ENCODE measurements at places on chromosomes 7 and 10.

DNA sequence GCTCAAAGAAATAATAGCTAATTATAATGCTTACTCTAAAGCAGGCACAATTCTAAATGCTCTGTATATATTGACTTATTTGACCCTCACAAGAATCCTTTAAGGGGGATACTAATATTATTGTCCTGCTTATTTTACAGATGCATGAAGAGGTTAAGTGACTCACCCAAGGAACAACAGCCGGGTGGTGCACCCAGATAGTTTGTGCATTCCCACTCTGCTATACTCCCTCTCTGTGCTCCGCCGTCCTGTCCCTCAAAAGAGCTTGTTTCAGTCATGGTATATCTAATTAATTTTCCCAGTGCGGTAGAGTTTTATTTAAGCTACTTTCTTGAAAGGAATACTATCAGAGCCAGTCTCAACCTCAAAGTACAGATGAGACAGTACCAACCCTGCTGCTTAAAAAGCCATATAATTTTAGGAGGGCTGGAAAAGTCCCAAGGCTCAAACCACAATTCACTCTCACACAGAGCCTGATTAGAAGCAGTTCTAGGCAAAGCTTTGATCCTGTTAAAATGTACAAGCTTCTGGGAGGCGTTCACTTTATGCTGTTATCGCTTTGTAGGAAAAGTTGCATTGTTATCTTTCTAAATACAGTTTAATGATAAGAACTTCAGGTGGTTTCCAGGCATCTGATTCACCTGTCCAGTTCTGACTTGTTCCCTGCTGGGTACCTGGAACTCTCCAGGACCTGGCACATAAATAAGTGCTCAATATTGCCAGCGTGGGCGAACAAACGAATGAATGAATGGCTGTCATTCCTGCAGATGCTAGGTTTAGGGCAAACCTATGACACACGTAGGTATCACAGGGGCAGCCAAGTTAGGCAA is 261.5 kb upstream of the KLF14 start:
- DNase-seq = no peak

GRCh38 chr10:102523250-102524029 is 19.7 kb downstream of the SUFU start:
- no peak for DNase-seq

GRCh38 chr7:22220941-22221340 is 136.0 kb downstream of the RAPGEF5 start:
- no peak for DNase-seq

DNA sequence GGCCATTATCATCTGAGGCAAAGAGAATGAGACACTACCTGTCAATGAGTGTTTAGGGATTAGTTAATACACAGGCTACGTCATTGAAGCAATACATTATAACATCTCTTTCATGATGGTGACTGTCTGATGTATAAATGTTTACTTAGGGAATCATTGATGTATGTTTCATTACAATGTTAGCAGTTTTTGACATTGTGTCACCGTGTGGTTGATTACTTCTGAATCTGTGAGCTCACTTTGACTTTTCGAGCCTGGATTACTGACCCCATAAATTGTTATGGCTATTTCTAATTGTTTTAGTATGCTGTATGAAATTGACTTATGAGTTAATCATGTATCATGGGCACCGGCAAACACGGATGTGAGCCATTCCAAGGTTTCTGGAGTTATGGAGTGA is 494.0 kb downstream of the MAGI2 start:
- DNase-seq = no peak

DNA sequence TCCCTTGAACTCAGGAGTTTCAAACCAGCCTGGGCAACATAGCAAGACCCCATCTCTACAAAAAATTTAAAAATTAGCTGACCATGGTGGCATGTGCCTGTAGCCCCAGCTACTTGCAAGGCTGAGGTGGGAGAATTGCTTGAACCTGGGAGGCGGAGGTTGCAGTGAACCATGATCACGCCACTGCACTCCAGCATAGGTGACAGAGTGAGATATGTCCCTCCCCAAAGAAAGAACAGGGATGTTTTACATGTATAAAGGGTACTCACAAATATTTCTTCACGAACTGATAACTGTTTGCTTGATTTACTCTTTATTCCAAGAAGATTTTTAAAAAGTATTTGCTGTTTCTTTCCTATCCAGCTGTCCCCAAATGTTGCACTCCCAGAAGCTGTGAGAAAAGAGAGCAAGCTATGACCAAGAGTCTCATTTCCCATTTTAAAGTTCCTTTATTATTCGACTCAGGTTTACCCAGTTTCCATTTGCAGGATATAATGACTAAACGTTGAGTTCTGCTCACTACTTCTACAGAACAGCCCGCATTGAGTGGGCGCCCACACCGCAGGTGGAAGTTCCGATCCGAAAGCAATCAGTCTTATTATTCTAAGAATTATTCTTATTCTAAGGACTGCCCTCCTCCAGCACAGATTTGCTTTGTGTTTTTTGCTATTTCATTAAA is 90.7 kb downstream of the APBB1IP start:
- DNase-seq = no peak

- DNase-seq = no peak
Measured at GRCh38 chr10:71478173-71478572, 81.5 kb downstream of the CDH23 start.

GRCh38 chr10:5047912-5048628 is 44.4 kb upstream of the AKR1C2 start:
- DNase-seq = no peak

DNA sequence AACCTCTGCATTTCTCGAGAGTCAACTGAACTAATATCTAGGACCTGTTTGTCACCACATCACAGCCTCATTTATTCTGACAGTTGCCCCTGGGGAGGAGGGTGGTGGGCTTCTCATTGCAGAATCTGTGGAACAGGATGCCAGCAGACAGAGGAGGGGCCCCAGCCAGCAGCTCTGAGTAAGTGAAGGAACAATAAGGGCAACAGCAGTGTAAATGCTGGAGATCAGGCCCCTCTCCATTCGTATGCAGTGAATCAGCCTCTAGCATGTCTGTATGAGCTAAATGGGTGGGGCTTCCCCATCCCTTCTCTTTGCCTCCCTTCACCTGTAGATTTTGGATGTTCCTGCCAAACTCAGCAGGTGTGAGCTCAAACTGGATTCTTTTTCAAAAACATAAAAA is 7.7 kb upstream of the CPVL start:
- DNase-seq = no peak

- DNase-seq = no peak
Measured at GRCh38 chr10:78736926-78737630, 331.7 kb upstream of the ZMIZ1 start.

DNA sequence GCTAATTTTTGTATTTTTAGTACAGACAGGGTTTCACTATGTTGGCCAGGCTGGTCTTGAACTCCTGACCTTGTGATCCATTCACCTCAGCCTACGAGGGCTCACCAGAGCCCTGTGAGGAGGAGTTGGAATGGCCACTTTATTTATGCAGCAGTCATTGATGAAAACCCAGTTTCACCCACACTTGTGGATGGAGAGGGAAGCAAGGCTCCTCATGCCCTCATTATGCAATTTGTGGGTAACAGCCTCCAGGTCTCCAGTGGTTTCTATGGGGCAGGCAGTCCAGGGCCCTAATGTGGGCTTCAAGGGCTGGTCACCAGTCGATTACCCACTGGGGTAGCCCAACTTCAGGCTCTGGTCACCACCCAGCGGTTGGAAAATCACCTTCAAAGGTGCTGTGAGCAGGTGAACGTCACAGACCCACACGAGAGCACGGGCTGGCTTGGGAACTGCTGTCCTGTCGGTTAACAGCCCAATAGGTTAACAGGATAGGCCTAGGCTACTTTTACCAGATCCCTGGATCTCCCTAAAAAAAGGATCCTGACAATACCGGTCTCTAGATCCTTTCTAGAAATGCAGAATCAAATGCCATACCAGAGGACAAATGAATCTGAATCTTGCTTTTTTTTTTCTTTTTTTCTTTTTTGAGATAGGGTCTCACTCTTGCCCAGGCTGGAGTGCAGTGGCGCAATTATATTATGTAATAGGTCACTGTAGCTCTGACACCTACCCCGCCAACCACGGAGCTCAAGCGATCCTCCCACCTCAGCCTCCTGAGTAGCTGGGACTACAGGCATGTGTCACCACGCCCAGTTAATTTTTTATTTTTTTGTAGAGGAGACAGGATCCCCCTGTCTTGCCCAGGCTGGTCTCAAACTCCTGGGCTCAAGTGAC is 97.8 kb downstream of the SLC37A3 start:
- DNase-seq = no peak

DNA sequence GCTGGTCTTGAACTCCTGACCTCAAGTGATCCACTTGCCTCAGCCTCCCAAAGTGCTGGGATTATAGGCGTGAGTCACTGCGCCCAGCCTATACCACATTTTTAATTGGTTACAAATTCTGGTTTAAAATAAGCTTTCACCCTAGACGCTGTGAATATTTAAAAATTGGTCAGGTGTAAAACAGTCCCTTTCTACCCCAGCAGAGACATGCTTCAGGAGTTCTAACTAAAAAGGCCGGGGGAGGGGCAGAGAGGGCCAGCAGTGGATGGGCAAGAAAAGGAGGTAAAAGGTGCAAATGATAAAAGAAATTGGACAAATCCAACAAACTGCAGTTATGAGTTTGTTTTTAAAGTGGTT is 70.0 kb downstream of the WAPL start:
- DNase-seq = no peak

DNA sequence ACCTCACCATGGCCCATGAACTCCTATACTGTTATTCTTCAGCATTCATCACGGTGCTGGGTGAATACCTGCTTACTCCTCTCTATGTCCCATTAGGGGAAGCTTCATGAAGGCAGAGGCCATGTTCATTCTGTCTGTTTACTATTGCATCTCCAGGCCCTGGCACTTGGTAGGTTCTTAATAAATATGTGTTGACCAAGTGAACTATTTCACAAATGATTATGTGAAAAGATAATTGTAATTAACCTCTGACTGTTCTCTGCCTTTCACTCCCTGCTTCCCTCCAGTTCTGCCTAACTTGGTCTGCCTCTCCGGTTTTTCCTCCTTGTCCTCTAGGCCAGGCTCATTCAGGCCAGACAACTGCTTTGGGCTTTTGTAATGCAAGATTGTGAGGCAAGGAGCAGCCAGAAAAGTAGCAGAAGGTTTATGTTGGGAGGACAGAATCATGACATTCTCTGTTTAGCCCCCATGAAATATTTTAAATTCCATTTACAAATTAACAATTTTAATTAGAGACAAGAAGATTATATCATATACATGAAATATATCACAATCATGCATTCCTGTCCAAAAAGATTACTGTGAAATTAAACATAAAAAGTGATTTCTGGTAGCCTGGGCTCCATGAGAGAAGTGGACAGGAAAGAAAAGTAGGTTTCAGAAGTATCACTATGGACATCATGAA is 42.1 kb upstream of the PLXNA4 start:
- no peak for DNase-seq

DNA sequence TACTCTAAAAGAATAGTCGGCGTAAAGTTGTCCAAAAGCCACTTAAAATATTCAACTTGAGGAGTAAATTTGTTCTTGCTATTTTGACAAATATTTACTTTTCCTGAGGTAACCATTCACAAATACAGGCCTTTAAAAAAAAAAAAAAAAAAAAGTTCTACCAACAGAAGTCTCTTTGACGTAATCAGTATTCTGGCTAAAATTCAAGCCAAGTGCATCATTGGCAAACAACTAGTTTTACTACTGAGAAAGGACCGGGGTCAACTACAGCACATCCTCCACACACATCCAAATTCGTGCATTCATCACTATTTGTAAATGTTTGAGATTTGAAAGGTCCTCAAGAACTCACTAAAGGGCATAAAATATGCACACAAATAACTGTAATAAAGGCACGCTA is 2.0 kb downstream of the OAT start:
- DNase-seq = no peak

- DNase-seq = no peak
Measured at GRCh38 chr10:91335147-91335546, 75.0 kb upstream of the HECTD2 start.

DNA sequence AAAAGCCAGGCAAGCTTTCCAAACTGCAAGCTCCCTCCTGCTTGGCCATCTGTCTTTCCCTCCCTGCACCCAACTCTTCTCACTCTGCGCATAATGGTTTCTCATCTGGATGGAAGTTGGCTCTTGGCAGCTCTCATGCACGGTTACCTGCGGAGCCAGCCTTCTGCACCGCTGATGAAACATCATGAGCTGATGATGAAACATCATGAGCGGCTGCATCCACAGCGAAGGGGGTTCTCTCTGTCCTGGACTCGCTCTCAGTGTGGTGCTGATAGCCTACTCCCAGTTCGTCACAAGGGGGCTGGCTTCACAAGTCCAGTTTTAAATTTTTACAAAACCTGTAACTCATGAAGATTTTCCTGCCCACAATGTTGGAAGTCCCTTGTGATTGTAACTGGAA is 457.5 kb downstream of the ACTR3B start:
- no peak for DNase-seq

DNA sequence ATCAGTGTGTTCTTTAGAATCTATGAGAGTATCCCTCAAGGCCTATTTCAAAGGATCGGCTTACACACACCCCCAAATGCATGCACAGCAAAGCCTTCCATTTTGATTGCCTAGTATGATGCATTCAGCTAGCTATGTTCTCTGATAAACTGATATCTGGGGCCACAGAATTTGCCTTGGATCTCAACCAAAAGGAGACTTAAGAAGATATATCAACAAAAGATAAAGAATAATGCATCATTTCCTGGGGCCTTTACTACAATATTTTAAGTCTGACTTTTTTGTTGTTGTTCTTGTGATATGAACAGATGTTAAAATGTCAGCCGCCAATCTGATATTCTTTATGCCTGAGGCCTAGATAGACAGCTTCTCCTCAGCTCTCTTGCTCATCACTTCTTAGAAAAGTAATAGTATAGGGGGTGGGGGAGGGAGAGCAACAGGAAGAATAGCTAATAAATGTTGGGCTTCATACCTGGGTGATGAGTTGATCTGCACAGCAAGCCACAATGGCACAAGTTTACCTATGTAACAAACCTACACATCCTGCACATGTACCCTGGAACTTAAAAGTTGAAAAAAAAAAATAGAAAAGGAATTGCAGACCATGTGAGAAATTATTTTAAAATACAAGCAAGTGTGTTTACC is 792.9 kb upstream of the GHITM start:
- no peak for DNase-seq

DNA sequence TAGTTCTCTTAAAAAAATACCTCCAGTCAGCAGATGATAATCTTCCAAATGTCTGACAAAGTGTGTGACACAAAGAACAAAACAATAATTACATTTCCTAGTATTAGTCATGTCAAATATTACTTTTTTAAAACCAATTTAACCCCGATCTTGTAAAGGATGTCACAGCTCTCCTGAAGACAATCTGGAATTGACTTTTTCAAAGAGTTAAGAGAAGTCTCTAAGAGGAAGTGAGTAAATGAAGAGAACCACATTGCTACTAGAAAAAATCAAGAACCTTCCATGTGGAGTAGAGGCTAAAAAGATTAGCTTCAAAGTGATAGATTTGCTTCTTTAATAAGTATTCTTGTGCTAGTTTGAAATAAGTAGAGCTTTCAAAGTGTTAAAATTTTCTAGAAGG is 218.2 kb upstream of the IMMP2L start:
- DNase-seq = no peak

- DNase-seq = no peak
Measured at GRCh38 chr7:93407239-93407638, 167.3 kb downstream of the CALCR start.

GRCh38 chr7:12942609-12943008 is 255.2 kb downstream of the ARL4A start:
- DNase-seq = no peak
